CD4-positive, alpha-beta T cell treated with Interferon gamma for 1 hour (primary cell): ENCODE measurements at places on chromosomes 12 and 14.

DNA sequence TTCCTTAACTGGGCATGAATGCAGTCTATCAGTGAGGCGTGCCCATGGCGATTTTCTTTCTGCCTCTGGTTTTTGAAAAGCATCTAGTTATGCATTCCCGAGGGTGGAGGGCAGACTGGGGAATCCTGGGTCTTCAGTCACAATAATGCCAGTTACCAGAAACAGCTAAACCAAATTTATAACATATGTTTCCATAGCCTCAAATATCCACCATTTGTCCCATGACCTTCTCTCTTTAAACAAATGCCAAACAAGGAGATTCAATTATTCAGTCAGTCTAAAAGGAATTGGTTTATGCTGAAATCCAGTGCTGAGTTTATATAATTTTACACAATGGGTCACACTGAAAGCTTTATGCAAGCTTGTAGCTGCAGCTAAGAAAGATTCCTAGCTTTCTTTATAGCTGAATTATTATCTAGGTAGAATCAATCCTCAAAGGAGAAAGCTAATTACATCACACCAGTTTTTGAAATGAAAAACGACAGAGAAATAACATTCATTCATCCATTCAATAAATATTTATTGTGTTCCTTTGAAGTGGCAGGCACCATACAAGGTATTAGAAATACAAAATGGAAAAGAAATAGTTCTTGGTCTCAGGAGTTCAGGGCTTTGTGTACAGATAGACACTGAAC is 131.3 kb upstream of the RAP1B start:
- no peak for DNase-seq

DNA sequence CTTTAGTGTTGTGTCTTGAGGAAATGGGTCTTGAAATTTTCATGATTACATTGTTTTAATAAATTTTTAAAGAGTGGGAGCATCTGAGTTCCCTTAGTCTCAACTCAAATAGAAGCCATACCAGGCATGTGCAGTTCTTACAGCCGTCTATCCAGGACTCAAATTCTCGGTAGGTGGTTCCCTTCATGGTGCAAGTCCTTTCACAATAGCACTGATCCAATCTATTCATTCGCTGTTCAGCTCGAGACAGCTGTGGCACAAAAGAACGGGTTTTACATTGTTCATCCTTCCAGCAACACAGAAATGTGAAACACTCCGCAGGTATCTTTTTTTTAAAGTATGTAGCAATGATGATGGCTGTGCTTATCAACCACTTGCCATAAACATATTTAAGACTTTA is 100.2 kb downstream of the NELL2 start:
- no peak for DNase-seq

- no peak for DNase-seq
Measured at GRCh38 chr12:115149279-115149678, 465.3 kb upstream of the TBX3 start.

DNA sequence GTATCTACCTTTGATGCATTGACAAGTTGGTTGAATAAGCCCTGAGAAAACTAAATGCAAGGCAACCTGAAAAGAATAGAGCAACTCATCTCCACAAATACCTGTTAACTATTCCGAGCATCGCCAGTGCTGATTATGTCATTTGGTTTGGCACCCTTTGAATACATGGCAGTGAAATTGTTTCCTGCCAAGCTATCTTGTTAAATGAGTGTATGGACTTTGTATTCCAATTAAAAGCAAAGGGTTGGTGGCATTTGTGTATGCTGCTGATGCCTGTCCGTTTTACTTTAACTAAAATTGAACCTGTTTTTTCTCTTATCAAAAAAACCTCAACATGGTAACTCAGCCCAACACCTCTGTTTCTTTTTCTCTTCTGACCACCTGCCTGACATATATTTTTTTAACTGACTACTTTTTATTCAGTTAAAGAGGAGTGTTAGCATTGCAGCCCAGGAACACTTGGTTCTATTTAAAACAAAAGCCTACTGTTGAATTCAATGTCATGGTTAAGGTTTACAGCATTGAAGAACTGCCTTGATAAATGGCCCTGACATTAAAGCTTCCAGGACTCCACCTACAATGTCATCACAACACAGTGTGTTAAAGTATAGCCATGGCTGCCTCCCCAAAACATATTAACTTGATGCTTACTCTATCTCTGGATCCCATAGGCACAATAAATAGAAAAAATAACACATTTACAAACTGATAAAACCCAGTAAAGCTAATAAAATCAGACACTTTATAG is 838.3 kb upstream of the NOVA1 start:
- DNase-seq: no peak

DNA sequence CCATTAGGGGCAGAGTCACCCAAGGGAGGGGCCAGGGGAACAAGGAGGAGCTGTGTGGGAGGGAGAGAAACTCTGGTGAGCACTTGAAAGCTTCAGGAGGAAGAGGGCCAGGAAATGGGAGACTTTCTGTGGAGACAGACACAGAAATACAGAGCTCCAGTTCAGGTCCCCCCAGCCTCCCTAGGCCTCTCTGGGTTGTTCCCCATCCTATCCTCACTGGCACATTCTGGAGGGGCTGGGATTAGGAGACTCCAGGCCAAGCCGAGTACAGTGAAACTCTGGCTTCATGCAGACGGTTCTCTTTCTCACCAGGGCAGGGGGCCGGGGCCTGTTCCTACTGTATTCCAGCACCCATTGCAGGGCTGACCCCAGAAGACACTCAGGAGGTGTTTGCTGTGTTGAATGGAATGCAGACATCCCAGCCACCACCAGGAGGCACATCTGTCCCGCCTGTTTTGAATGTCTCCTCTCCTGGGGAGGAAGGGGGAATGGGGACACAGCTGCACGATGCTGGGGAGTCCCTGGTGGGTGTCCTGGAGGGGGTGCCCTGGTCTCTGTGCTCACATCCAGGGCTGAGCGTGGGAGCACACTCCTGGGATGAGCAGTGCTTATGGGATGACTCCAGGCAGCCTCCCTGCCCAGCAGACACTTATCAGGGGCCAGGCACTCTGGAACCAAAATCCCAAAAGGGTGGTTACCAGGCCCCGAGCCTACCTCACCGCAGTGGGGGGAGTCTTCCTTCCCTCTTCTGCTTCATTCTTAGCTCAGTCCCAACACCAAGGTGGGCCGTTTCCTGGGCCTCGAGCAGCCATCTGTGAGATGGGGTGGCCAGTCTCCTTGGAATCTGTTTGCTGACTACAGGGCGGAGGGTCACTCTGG is 5.5 kb upstream of the KRT84 start:
- no peak for DNase-seq

DNA sequence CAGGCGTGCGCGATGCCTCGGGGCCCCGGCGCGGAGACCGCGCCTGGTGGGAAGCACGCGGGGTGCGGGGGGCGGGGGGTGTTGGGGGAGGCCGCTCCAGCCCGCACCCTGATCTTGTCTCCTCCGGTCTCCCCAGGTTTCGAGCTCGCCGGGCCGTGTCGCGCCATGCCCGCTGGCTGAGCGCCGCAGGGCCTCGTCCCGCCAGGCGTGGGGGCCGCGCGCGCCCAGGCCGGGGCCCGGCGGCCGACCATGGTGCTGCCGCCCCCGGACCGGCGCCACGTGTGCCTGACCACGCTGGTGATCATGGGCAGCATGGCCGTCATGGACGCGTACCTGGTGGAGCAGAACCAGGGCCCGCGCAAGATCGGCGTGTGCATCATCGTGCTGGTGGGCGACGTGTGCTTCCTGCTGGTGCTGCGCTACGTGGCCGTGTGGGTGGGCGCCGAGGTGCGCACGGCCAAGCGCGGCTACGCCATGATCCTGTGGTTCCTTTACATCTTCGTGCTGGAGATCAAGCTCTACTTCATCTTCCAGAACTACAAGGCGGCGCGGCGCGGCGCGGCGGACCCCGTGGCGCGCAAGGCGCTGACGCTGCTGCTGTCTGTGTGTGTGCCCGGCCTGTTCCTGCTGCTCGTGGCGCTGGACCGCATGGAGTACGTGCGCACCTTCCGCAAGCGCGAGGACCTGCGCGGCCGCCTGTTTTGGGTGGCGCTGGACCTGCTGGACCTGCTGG is 2.4 kb downstream of the TMEM121 start:
- DNase-seq: no peak

DNA sequence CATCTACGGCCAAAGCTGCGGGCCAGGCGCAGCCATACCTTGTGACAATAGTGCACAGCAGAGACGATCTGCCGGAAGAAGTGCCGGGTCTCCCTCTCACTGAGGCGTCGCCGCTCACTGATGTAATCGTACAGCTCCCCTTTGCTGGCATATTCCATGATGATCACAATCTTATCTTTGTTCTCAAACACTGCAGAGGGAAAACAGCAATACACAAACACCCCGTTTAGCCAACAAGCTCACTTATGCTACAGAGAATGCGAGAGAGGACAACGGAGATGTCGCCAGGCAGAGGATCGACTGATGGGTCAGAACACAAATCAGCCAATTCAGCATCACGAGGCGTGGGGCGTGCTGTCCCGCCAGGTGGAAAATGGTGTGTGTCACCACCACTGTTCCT is 52.1 kb downstream of the NUAK1 start:
- DNase-seq: no peak

- no peak for DNase-seq
Measured at GRCh38 chr12:104411826-104412641, 44.7 kb upstream of the CHST11 start.

- DNase-seq: no peak
Measured at GRCh38 chr12:47120736-47121135, 41.0 kb upstream of the AMIGO2 start.

- no peak for DNase-seq
Measured at GRCh38 chr12:72605975-72606374, 333.8 kb downstream of the TRHDE start.

DNA sequence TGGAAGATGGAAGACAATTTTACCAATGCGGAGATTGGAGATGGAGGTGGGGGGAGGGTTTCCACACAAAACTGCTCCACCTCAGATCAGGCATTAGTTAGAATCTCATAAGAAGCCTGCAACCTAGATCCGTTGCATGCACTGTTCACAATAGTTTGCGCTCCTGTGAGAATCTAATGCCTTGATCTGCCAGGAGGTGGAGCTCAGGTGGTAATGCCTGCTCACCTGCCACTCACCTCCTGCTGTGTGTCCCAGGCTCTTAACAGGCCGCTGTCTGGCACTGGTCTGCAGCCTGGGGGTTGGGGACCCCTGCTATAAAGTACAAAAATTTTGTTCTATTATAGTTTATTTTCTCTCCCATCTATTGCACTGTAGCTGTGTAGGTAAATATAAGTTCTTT is 84.9 kb upstream of the FOXG1 start:
- DNase-seq: no peak

GRCh38 chr12:104975587-104976343 is 10.4 kb upstream of the NOPCHAP1 start:
- no peak for DNase-seq

- no peak for DNase-seq
Measured at GRCh38 chr12:6968426-6968825, 2.0 kb downstream of the PHB2 start.

- DNase-seq: no peak
Measured at GRCh38 chr12:112188130-112188830, 62.9 kb downstream of the TRAFD1 start.

- no peak for DNase-seq
Measured at GRCh38 chr14:23433457-23433856, 2.0 kb downstream of the MYH7 start.

GRCh38 chr14:105838107-105838506 is 311.7 kb downstream of the TMEM121 start:
- no peak for DNase-seq

DNA sequence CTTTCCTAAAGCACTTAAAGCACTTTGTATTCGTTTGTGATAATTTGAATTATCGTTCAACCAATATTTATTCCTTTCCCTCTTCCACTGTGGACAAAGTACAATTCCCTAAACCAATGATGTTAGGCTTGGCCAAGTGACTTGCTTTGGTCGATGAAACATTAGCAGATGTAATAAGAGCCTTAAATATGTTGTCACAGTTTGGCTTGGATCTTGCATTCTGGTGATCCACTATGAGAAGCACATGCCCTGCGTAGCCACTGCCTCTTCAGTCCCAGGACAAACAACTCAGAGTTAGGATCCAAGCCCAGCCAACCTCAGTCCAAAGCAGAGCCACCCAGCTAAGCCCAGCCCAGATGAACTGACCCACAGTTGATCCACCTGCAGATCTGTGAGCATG is 8.4 kb upstream of the C12orf75 start:
- DNase-seq: no peak

- no peak for DNase-seq
Measured at GRCh38 chr14:68551045-68551683, 241.7 kb downstream of the ZFP36L1 start.

DNA sequence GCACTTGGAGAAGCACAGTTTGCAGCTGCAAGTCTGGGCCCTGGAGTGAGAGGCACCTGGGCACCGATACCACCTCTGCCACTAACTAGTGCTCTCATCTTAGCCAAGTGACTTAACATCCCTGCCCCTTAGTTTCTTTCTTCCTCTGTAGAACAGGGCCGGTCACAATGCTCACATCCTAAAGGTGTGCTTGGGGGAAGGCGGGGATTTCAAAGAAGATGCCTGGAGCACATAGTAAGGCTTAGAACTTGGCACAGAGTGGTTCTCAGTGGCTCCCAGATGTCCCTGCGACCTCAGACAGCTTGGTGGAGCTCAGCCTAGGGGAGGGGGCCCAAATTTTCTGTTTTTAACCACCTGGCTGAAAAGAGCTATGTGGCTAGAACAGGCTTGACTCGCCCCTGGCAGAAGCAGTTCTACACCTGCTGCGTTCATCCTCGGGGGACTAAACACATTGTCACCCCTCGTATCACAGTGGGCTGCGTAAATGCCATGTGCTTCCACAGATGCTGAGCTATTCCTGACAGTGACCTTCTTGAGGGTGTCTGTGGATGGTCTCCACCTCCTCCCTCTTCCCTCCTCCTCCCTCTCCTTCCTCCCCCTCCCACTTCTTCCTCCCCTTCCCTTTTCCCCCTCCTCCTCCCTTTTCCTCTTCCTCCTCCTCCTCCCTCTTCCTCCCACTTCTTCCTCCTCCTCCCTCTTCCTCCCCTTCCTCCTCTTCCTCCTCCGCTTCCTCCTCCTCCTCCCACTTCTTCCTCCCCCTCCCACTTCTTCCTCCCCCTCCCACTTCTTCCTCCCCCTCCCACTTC is 112.1 kb downstream of the PHETA1 start:
- DNase-seq: no peak

GRCh38 chr12:52860102-52860823 is 11.5 kb upstream of the KRT78 start:
- no peak for DNase-seq

GRCh38 chr12:117045160-117046010 is 53.8 kb downstream of the TESC start:
- no peak for DNase-seq

- peak; percentile 42 for DNase-seq
Measured at GRCh38 chr12:95998611-95999286, 2.6 kb upstream of the HAL start.

DNA sequence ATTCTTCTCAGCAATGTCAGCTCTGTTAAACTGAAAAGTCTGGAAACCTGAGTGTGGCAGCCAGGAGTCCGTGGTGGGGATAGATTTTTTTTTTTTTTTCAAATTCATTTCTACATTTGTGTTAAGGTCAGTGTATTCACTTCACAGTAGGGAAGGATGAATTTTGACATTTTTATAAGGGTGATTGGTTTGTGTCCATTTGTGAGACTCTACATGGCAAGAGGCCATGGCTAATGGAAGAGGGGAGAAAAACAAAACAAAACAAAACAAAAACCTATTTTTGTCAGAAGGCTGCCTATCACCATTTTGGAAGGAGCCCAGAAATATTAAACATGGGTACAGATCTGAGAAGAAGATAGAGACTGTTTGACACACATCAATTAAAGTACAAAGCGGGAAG is 176.1 kb downstream of the RMST start:
- no peak for DNase-seq

GRCh38 chr12:101654442-101654841 is 43.0 kb upstream of the CHPT1 start:
- no peak for DNase-seq

GRCh38 chr12:8057306-8057705 is 8.9 kb downstream of the C3AR1 start:
- no peak for DNase-seq
